CD4-positive, alpha-beta memory T cell (primary cell): ENCODE measurements at places on chromosomes 13 and 19. TPM values are rescaled to one million over a fixed set of nuclear protein-coding genes. Genes with fewer than 3 reads are reported as not detected.
A peak's percentile ranks its signal among the peaks of the same experiment; 100 is the strongest.

The FFAR2 gene
- not detected for total RNA-seq

The KLK4 gene
- total RNA-seq = not detected

The YJEFN3 gene
- 18.7 TPM for total RNA-seq

The ZNF610 gene
- total RNA-seq = 6.0 TPM

The CYP4F3 gene
- not detected for total RNA-seq

The ZNF681 gene
- 8.0 TPM for total RNA-seq

The VN1R4 gene
- not detected for total RNA-seq

The APOC4 gene
- total RNA-seq = not detected

The IZUMO2 gene
- total RNA-seq = not detected

The PSG1 gene
- not detected for total RNA-seq

GRCh38 chr19:12117201-12117970, 22.8 kb downstream of the ZNF20 start:
- H3K27ac ChIP-seq = no peak overlapping the region
- no peak overlapping the region for H3K4me3 ChIP-seq
- no peaks in the 10 kb centered on the region for H3K4me1 ChIP-seq
- no peaks in the 10 kb centered on the region for H3K36me3 ChIP-seq

GRCh38 chr13:99886706-99887105, 84.9 kb downstream of the ZIC5 start:
- DNase-seq = no peak
- no peak overlapping the region for H3K4me3 ChIP-seq
- no peaks in the 10 kb centered on the region for H3K36me3 ChIP-seq
- no peaks in the 10 kb centered on the region for H3K27me3 ChIP-seq
- H3K4me1 ChIP-seq = no peaks in the 10 kb centered on the region

DNA sequence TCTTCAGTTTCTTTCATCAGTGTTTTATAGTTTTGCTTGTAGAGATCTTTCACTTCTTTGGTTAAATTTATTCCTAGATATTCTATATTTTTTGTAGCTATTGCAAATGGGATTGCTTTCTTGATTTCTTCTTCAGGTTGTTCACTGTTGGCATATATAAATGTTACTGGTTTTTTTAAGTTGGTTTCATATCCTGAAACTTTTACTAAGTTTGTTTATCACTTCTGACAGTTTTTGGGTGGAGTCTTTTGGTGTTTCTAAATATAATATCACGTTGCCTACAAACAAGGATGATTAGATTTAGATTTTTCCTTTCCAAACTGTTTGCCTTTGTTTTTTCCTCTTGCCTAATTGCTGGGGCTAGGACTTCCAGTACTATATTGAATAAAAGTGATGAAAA, 109.7 kb downstream of the PAN3 start:
- peaks cover 18% of the 10 kb centered on the region for H3K4me1 ChIP-seq
- H3K4me3 ChIP-seq = no peak overlapping the region
- H3K27me3 ChIP-seq = no peaks in the 10 kb centered on the region
- no peak for DNase-seq

- no peak overlapping the region for H3K4me3 ChIP-seq
- no peaks in the 10 kb centered on the region for H3K36me3 ChIP-seq
- no peak overlapping the region for H3K27ac ChIP-seq
- no peaks in the 10 kb centered on the region for H3K4me1 ChIP-seq
- no peaks in the 10 kb centered on the region for H3K27me3 ChIP-seq
Measured at GRCh38 chr13:90751026-90751425, 596.5 kb upstream of the MIR17HG start.

DNA sequence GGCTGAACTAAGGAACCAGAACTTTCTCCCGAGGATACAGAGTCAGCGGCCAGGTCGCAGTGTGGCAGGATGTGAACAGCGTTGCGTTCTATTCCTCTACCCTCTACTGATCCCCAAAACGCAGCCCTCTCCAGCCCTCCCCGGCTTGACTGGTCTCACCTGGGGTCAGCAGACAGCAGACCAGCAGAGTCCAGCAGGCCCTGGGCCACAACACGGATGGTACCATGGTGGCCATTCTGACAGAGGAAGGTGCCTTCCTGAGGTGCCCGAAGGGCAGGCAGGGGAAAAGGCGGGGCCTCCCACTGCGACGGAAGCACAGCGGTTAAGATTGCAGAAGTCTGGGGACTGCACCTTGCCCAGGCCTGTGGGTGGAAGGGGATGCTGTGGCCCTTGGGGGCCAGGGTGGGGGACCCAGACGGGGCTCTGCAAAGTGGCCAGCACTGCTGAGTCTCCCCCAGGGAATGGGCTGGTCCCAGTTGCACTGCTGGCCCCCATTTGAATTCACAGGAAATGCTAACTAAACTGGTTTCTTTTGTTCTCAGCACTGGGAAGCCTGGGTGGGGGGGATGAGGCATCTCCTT, at the start of gene ICAM3:
Gene ICAM3 (minus strand): TSS at position 245 of the 581 bp plus-strand sequence. CDS start 10 bp downstream, at position 235.
- peak within 1 kb of the TSS; percentile 82 for H3K27ac ChIP-seq
- H3K36me3 ChIP-seq = peaks cover 17% of the 10 kb centered on the region
- peaks cover 38% of the 10 kb centered on the region for H3K4me1 ChIP-seq
- DNase-seq = peak; percentile 44
- H3K27me3 ChIP-seq = no peaks in the 10 kb centered on the region

- H3K4me1 ChIP-seq = no peaks in the 10 kb centered on the region
- H3K4me3 ChIP-seq = no peak overlapping the region
- no peak for DNase-seq
- H3K36me3 ChIP-seq = no peaks in the 10 kb centered on the region
Measured at GRCh38 chr19:10079031-10079453, 7.1 kb upstream of the SHFL start.

- no peak overlapping the region for H3K27ac ChIP-seq
- H3K4me3 ChIP-seq = peak overlapping the region; percentile 36
- DNase-seq = no peak
Measured at GRCh38 chr13:78602561-78603239, 652 bp downstream of the POU4F1 start.

DNA sequence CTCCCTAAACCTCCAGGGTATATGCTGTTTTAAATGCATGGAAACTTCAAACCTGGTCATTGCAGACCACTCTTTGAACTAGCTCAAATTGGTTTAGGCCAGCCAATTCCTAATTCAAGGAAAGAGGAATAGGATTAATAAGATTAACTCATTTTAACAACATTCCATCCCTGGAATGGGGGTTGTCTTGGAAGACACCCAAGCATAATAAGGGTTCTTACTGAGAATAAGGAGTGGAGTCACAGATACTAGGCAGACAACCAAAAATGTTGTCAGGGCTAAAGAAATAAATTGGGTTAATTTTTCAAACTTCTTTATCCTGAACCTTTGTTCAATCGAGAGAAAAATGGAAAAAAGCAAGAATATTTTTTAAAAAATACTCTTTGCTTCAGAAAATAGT, 186.2 kb downstream of the PCDH9 start:
- no peaks in the 10 kb centered on the region for H3K36me3 ChIP-seq
- no peak overlapping the region for H3K27ac ChIP-seq
- H3K4me1 ChIP-seq = no peaks in the 10 kb centered on the region
- no peaks in the 10 kb centered on the region for H3K27me3 ChIP-seq
- no peak for DNase-seq

DNA sequence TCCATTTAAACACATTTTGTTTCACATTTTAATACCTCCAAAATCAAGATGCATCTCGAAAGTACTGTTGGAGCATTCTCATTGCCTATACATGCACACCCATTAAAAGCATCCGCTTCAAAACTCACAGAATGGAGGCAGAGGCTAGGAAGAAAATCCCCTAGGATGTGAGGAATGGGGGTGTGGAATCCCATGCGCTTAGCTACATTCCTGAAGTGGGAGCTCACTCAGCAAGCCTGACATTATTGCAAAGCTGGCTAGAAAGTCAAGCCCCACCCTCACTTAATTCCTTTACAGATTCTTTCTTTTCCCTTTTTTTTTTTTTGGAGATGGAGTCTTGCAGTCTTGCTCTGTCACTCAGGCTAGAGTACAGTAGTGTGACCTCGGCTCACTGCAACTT, 4.6 kb upstream of the FAM32A start:
- H3K4me1 ChIP-seq = peaks cover 14% of the 10 kb centered on the region
- no peaks in the 10 kb centered on the region for H3K36me3 ChIP-seq
- DNase-seq = no peak
- no peak overlapping the region for H3K4me3 ChIP-seq
- H3K27me3 ChIP-seq = no peaks in the 10 kb centered on the region

- no peak overlapping the region for H3K4me3 ChIP-seq
- DNase-seq = no peak
- H3K27ac ChIP-seq = no peak overlapping the region
- peaks cover 7% of the 10 kb centered on the region for H3K4me1 ChIP-seq
- H3K27me3 ChIP-seq = no peaks in the 10 kb centered on the region
- peaks cover 38% of the 10 kb centered on the region for H3K36me3 ChIP-seq
Measured at GRCh38 chr19:8552810-8553209, 24.4 kb downstream of the MYO1F start.

DNA sequence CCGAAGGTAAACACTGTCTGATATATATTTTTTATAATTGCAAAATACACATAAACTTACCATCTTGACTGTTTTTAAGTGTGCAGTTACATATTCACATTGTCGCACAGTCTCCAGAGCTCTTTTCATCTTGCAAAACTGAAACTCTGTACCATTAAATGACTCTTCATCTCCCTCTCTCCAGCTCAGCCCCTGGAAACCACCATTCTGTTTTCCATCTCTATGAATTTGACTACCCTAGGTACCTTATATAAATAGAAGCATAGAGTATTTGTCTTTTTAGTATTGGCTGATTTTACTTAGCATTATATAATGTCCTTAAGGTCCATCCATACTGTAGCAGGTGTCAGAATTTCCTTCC, 45.8 kb downstream of the LRCH1 start:
- H3K36me3 ChIP-seq = no peaks in the 10 kb centered on the region
- no peak overlapping the region for H3K27ac ChIP-seq
- H3K4me3 ChIP-seq = no peak overlapping the region

- H3K27me3 ChIP-seq = no peaks in the 10 kb centered on the region
- H3K36me3 ChIP-seq = no peaks in the 10 kb centered on the region
- DNase-seq = no peak
- no peak overlapping the region for H3K27ac ChIP-seq
- no peaks in the 10 kb centered on the region for H3K4me1 ChIP-seq
Measured at GRCh38 chr13:47598340-47598911, 402.6 kb downstream of the SUCLA2 start.

GRCh38 chr13:109406376-109406992, 379.9 kb downstream of the IRS2 start:
- no peak overlapping the region for H3K4me3 ChIP-seq
- H3K27ac ChIP-seq = no peak overlapping the region
- DNase-seq = no peak
- H3K27me3 ChIP-seq = no peaks in the 10 kb centered on the region
- H3K36me3 ChIP-seq = no peaks in the 10 kb centered on the region
- no peaks in the 10 kb centered on the region for H3K4me1 ChIP-seq

- DNase-seq = peak; percentile 93
- H3K27me3 ChIP-seq = no peaks in the 10 kb centered on the region
- H3K36me3 ChIP-seq = no peaks in the 10 kb centered on the region
- peak overlapping the region; percentile 65 for H3K27ac ChIP-seq
- peaks cover 15% of the 10 kb centered on the region for H3K4me1 ChIP-seq
Measured at GRCh38 chr19:17469481-17470067, 750 bp upstream of the SLC27A1 start.

- no peaks in the 10 kb centered on the region for H3K4me1 ChIP-seq
- no peak overlapping the region for H3K27ac ChIP-seq
- H3K4me3 ChIP-seq = no peak overlapping the region
- no peak for DNase-seq
- H3K36me3 ChIP-seq = no peaks in the 10 kb centered on the region
Measured at GRCh38 chr13:20394506-20394905, 131.2 kb downstream of the CRYL1 start.

DNA sequence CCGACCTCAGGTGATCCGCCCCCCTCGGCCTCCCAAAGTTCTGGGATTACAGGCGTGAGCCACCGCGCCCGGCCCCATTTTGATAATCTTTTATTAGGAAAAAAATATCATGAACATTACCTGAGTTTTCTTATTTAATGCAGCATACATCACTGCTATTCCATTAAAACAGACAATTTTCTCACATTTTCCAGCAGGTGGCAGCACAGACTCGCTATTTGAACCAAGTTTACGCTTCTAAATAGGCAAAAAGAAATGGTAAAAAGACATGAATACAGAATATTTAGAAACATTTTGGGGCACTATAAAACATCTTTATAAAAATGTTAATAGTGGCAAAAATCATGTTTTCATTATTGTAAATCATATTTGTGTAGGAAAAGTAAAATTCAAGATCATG, 903.1 kb downstream of the SLITRK6 start:
- no peak for DNase-seq
- no peak overlapping the region for H3K27ac ChIP-seq
- H3K4me3 ChIP-seq = no peak overlapping the region
- H3K4me1 ChIP-seq = no peaks in the 10 kb centered on the region

GRCh38 chr13:77928909-77929308, 10.3 kb upstream of the EDNRB start:
- H3K27ac ChIP-seq = no peak overlapping the region
- H3K4me1 ChIP-seq = no peaks in the 10 kb centered on the region
- no peaks in the 10 kb centered on the region for H3K27me3 ChIP-seq
- no peak overlapping the region for H3K4me3 ChIP-seq

DNA sequence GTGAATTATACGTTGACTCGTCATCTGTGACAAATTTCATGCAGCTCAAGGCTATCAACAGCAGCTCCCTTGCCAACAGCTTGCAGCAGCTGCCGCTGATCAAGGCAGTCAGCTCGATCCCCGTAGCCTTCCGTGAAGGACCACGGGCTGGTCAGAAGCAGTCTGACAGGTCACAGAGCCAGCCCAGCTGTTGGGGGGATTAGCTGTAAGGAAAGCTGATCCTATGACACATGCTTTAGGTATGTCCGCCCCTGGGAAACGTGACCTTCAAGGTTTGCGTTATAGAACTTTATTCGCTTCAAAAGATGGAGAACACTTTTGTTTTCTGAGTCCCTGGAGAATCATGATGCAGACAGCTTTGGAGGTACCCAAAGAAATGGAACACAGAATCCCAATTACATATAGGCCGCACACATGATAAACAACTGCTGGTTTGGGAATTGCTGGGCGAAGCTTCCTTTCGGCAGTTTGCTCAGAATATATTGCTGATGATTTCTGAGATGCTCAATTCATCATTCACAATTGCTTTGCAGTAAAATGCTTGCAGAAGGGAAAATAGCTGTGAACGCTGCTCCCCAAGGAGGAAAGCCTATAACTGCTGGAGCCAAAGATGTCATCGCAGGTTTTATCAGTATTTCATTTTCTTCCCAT, 62.6 kb upstream of the USP29 start:
- no peak for DNase-seq
- no peaks in the 10 kb centered on the region for H3K4me1 ChIP-seq
- H3K36me3 ChIP-seq = no peaks in the 10 kb centered on the region
- H3K4me3 ChIP-seq = no peak overlapping the region
- H3K27me3 ChIP-seq = no peaks in the 10 kb centered on the region
- no peak overlapping the region for H3K27ac ChIP-seq
